ENCODE measurements at places on chromosomes 1 and 21. TPM values are rescaled to one million over a fixed set of nuclear protein-coding genes. Genes with fewer than 3 reads are reported as not detected.

The GPBP1L1 gene
- 74.0 TPM for total RNA-seq

The LHX8 gene
- not detected for total RNA-seq

The CFHR2 gene
- not detected for total RNA-seq

The PRELP gene
- total RNA-seq, result 27.1 TPM

The C1orf105 gene
- total RNA-seq, result 25.2 TPM

The CLEC20A gene
- total RNA-seq, result not detected

The IFI44 gene
- 10.4 TPM for total RNA-seq

The AGMAT gene
- total RNA-seq, result 0.11 TPM

DNA sequence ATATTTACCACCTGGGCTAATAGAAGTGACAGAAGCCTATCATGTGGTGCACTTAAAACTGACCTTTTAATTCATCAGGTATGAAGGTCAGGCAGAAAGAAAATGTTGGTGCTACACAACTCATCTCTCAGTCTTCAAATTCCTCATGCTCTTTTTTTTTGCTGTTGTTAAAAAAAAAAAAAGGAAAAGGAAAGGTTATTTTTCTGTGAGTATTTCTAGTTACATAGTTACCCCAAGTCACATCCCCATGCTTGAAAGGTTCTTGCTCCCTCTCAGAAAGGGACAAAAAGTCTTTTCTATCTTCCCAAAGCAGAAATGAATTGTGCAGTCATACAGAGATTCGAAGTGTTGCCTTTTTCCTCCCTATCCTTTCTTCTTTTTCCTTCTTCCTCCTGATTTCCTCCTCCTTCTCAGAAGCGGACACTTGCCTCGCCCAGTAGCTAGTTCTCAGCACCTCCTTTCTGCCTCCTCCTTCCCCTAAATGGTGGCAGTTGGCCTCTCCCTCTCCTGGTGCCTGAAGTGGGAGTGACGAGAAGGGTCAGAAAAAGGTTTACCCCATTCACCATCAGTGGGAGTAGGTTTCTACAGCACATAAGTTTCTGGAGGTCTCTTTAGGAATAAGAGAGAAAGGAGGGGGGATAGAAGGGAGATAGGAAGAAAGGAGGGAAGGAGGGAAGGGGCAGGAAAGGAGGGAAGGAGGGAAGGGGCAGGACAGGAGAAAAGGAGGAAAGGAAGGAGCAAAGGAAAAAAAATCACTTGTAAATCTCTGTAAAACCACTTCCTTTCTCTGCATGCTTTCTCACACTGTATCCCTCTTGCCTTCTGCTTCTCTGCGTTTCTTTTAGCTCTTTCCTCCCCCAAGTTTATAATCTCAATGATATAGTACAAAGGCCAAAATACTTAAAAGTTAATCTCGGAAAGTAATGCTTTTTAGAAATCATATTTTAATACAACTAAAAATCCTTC is 20.4 kb upstream of the C1orf105 start:
- no peak for DNase-seq

GRCh38 chr1:225849925-225850324 is 32.3 kb downstream of the TMEM63A start:
- DNase-seq, result no peak

DNA sequence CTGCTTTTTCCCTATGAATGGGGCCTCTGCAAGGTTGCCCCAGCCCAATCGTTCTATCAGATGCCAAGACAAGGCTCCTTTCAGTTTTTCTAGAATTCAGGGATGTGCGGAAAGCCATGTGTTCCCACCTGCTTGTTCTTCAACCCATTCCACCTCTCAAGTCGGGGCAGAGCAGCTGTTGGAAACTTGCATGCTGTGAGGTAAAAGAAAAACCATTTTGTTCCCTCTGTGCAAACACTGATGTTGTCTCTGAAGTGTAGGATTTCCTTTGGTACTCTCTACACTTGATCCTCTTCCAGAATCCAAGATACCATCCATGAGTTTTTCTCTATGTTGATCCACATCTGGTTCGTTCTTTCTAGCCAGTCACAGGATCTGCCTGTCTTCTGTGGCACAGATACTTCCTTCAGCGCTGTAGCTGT is 7.3 kb downstream of the IER5 start:
- DNase-seq, result no peak

DNA sequence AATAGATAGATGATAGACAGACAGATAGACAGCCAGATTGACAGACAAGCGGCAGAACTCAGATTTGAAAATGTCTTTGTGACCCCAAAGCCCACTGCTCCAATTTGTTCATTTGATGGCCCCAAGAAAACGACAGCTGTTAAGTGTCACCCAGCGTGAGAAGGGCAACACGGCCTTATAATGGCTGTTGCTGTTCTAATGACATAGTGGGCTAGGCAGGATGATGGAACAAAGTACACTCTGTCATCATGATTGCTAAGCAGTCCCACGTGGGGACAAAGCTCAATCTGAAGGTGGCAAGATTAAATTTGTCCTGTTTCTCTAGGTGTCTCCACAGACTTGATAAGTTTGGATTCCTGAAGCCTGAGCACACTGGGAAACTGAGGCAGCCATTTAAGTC is 112.9 kb downstream of the DAB1 start:
- no peak for DNase-seq

DNA sequence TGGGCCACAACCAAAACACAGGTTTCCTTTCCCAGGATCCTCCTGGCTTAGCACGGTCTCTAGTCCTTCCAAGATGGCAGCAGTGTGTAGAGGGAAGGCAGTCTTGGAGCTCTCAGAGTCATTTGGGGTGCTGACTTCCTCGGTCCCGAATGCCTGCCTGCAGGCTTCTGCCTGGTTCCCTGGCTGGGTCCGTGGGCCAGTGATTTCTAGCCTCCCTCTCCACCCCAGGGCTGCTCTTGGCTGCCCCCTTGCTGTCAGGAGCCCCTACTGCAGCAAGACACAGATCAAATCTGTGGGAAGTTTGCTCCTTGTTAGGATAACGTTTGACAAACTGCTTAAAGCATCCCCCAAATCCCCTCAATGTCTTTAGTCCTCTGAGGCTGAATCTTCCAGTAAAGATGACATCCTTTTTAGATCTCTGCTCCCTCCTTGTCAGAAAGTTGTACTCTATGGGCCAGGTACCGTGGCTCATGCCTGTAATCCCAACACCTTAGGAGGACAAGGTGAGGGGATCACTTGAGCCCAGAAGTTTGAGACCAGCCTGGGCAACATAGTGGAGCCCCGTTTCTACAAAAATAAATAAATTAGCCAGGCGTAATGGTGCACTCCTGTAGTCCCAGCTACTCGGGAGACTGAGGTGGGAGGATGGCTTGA is 272.5 kb downstream of the RRAGC start:
- DNase-seq, result no peak

GRCh38 chr1:61081686-61082310 is 563 bp upstream of the NFIA start:
- DNase-seq, result peak; percentile 71

- no peak for DNase-seq
Measured at GRCh38 chr1:203563291-203563690, 63.3 kb upstream of the ATP2B4 start.

- no peak for DNase-seq
Measured at GRCh38 chr1:204296431-204296988, 63.2 kb downstream of the PLEKHA6 start.

DNA sequence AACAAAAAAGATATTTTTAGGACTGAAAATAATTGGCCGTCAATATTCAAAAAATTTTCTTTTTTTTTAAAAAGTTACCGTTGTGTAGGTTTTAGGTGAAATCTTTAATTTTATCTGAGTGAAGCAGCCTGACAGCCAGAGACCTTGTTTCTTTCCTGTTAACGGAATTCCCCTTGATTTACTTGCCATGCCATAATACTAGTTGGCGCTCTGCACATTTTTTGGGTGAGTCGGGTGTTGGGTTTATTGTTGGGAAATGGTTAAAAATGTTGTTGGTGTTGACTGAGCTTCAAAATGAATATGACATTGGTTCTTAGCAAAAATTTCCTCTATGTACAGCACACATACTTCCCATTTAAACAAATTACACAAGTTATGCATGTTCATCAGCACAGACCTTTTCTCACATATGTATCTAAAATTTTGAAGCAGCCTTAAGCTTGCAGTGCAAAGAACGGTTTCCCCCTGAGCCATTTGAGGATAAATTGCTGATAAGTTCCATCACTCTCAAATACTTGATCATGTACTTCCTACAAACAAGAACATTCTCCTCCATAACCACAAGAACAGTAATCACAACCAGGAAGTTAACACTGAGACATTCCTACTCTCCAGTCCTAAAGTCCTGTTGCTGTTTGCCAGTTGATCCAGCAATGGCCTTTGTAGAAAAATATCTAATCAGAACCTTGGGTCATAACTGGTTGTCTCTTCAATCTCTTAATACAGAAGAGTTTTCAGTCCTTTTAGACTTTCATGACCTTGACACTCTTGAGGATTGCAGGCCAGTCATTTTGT is 34.2 kb downstream of the CAMTA1 start:
- no peak for DNase-seq

DNA sequence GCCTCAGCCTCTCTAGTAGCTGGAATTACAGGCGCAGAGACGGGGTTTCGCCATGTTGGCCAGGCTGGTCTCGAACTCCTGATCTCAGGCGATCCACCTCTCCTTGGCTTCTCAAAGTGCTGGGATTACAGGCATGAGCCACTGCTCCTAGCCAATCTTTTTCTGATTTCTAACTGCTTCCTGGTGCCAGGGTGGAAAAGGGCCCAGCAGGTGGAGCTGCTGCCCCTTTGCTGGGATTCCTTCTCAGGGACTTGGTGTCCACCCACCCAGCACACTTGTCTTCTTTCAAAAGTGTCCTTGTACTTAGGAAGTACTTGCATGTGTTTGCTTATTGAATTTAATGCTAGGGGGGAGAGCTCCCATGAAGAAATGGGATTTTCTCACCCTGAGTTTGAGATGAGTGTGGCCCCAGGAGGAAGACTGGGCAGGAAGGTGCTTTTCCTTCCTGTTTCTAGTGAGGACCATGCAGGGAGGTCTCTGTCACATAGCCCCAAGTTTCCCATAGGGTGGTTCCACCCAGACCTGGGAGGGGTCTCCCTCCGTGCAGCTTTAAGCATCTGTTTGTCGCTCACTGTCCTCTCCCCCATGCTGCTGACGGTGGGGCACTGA is 14.2 kb downstream of the UTP11 start:
- no peak for DNase-seq

DNA sequence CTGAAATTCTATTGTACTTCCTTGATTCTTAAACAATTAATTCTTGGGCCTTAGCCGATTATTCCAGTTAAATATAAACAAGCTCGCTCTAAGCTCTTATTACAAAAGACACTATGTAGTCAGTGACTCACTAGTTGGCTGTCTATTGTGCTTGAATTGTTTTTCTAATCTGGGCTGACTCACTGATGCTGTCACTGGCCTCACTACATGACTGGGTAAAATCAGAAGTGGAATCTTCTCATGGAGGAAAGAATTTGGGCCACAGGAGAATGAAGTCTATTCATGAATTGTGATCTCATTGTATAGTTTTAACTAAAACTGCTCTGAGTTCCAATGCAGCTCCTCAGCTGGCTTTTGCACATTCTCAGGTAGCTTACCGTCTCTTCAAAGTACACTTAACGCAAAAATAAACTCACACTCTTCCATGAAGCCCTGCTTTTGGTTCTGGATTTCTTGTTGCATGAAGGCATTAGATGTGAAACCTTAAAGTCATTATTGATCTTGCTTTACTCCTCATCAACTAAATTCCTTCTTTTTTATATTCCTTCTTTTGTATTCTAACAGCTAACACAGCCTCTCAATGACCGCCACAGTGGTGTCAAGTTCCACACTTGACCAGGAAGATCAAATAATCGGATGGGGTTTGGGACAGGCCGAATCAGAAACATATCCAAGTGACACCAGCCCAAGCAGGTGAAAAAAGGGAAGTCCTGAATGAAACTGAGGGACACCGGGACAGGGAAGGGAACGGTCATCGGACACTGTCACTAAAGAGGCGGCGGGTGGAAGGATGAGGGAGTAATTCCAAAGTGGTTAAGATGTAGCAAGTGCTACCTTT is 80.9 kb upstream of the LBR start:
- DNase-seq, result no peak

- no peak for DNase-seq
Measured at GRCh38 chr1:232271991-232272589, 357.8 kb downstream of the SIPA1L2 start.

- no peak for DNase-seq
Measured at GRCh38 chr21:33393348-33393747, 9.9 kb upstream of the IFNGR2 start.

- DNase-seq, result no peak
Measured at GRCh38 chr1:200275415-200275814, 134.4 kb downstream of the ZNF281 start.

- DNase-seq, result no peak
Measured at GRCh38 chr1:228434689-228435088, 18.0 kb upstream of the TRIM17 start.

- DNase-seq, result no peak
Measured at GRCh38 chr1:225747566-225747965, 30.1 kb upstream of the SRP9 start.

DNA sequence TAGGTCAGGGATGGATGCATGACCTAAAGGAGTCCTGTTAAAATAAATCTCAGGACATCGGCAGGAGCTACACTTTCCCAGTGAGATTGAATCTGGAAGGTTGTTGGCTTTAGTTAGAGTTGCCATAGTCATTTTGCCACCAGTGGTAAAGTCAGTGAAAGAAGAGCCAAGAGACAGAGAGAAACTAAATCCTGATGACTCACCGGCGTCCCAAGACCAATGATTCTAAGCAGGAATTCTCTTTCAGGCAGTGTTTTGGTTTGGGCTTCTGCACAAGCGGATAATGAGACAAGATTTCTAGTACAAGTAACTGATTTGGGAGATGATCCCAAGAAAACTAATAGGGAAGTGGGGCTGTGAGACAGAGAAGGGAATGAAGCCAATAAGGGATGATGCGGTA is 88.8 kb upstream of the ETS2 start:
- DNase-seq, result no peak

GRCh38 chr1:244094880-244095528 is 43.9 kb downstream of the ZBTB18 start:
- DNase-seq, result no peak

DNA sequence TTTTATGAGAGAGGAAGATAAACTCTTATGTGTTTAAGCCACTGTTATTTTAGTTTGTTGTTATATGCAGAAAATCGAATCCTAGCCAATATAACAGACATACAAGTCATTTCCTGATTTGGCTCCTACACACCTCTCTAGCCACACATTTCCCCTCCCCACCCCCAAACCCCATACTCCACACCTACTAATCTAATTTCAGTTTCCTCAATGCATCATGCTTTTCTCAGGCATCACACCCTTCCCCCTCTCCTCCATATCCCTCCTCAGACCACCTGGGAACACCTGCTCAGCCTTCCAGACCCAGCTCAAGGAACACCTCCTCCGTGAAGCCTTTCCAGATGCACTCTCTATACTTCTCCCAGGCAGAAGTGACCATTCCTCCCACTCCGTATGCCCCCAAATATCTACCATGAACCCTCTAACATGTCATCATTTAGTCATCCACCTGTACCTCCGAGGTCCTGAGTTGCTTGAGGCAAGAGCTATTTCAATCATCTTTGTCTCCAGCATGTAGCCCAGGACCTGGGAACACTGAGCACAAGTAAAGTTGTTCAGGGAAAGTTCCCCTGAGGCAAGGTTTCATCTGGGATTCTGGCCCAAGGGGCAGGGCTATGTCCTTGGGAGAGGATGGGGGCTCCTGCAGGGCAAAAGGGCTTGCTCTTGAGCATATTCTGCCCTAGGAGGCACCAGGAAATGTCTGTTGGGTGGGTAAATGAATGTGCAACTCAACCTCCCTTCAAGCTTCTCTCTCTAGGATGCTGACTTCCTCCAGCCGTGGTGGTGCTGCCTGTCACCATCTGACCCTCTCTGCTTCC is 126.8 kb downstream of the HIVEP3 start:
- DNase-seq, result no peak

GRCh38 chr1:243718893-243719292 is 131.2 kb downstream of the AKT3 start:
- DNase-seq, result no peak

Measured in Right ventricle myocardium inferior (tissue), 1 donor.